ENCODE measurements at places on chromosomes 16 and 17.

GRCh38 chr17:32876417-32877163 lies at the start of gene MYO1D:
Gene MYO1D, minus strand, starts transcription at chr17:32877124. Its CDS starts 252 bp downstream, at chr17:32876872.
- peak; percentile 86 for DNase-seq

GRCh38 chr16:13436641-13437412 lies 483.1 kb upstream of the ERCC4 start:
- peak; percentile 64 for DNase-seq

- no peak for DNase-seq
Measured at GRCh38 chr16:27572711-27573110, 22.8 kb downstream of the KATNIP start.

DNA sequence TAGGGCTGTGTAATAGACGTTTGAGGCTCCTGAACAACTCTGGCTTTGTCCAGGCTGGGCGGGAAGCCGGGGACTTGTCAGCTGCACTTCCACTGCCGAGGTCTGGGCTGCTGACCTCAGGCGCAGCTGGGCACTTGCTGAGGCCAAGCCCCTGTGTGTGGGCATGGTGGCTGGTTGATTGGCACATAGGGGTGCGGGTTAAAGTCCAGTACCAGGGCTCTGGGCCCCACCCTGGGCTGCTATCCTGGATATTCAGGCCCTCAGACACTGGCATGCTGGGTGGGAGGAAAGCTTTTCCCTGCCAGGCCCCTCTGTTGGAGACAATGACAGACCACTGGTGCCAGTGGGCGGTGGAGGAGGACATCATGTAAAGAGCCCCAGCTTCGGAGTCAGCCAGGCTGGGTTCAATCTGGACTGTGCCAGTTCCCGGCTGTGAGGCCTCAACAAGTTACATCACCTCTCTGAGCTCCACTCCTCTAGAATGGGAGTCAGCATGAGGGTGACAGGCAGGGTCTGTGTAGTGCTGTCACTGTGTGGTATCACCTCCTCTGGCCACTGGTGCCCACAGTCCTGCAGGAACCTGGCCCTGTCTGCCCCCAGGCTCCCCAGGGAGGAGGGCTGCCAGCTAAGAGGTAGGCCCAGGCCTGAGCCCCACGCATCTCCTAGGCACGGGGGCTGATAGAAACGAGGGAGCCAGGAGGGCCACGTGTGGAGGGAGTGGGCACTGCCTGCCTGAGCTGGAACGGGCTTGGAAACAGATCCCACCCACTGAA lies 42.5 kb downstream of the PSME3IP1 start:
- DNase-seq = no peak

- no peak for DNase-seq
Measured at GRCh38 chr16:81784072-81784795, 5.1 kb downstream of the PLCG2 start.

GRCh38 chr17:75625813-75626486 lies 7.3 kb upstream of the SMIM5 start:
- DNase-seq = no peak

DNA sequence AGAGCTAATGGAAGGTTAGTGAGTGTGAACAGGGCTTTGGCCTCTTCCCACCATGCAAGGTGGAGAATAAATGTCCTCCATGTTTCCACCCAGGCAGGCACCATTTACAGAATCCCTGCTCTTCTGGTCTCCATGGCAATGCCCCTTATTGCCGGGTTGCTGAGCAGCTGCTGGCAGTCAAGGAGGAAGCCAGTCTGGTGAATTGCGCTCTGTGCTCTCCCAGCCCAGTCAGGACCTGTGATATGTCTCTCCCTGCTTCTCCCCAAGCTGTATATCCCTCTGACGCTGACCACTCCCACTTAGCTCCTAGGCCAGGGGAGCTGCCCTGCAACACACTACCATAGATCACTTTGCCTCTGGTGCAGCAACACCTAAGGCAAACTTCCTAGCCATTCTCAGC lies 402.1 kb upstream of the ERCC4 start:
- DNase-seq = no peak

DNA sequence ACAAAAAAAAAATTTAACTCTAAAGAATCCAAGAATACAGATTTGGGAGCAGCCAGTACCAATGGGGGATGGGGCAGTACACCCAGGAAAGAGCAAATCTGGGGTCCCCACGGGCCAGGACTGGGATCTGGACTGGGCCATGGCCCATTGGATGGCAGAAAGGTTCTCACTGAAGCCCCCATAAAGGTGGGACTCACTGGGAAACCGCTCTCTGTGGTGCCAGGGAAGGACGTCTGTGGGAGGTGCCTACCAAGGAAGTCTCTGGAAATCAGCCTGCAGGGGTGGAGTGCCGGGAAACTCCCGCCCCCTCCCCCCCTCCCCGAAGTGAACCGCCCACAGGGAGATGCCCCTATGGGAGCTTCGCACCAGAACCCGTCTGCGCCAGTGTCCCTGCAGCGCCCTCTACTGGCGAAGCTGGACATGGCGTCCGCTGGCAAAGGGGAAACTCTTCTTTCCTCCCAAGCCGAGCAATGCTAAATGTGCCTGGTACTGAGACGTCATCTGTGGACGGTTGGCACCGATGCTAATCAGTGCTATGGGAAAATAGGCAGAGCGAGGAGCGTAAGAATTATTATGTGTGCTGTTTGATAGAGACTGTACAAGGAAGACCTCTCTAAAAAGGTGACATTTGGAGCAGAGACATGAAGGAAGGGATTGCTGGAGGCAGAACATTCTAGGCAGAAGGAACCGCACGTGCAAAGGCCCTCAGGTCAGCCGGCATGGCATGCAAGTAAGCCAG lies 671.1 kb downstream of the WWOX start:
- no peak for DNase-seq

DNA sequence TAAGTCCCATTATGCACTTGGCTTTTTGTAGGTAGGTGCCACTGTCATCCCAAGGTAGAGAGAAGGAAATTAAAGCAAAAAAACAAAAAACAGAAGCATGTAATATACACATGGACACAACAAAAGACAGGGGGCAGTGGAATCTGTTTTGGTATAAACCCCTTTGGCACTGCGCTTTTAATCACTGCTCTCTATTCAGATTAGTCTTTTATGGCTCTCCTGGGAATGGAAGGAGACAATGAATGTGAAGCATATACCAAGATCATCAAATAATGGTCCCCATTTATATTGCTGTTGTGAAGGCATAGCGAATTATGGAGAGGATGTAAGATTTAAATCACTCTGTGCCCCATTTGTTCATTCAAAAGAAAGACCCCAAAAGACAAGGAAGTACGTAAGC lies 17.4 kb downstream of the CDH11 start:
- no peak for DNase-seq

DNA sequence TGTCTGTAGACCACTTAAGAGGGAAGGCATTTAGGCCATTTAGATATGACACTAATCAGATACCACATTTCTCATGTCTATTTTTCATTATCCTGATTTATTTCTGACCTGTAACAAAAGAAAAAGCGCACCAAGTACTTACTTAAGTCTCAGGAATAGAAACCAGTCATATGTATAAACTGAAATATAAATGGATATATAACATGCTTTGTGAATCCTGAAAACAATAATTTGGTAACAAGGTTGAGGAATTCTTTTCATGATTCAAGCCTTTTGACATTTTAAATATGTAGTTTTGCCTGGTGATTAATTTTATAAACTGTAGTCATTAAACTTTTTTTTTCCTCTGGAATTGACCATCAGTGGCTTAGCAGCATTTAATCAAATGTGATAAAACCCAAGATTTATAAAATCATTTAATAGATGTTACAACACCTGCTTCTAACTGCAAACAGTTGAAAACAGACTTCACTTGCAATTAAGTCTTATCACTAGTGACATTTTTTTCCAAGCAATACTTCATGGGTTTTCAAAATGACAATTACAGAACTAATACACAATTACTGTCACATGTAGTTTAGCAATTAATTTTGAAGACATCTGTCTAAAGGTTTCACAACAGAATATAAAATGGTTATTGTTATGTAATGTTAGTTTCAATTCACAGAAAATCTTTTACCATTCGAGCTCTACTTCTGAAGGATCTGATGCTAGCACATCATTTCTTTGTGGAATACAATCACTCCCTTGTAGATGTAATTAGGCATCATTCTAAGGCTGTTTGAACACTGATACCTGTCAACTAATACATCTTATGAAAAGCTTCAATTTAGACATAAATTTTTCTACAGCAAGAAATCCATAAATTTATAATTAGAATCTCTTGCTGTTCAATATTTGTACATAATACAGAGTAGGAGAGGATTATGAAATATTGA lies 110.3 kb downstream of the TOX3 start:
- no peak for DNase-seq

DNA sequence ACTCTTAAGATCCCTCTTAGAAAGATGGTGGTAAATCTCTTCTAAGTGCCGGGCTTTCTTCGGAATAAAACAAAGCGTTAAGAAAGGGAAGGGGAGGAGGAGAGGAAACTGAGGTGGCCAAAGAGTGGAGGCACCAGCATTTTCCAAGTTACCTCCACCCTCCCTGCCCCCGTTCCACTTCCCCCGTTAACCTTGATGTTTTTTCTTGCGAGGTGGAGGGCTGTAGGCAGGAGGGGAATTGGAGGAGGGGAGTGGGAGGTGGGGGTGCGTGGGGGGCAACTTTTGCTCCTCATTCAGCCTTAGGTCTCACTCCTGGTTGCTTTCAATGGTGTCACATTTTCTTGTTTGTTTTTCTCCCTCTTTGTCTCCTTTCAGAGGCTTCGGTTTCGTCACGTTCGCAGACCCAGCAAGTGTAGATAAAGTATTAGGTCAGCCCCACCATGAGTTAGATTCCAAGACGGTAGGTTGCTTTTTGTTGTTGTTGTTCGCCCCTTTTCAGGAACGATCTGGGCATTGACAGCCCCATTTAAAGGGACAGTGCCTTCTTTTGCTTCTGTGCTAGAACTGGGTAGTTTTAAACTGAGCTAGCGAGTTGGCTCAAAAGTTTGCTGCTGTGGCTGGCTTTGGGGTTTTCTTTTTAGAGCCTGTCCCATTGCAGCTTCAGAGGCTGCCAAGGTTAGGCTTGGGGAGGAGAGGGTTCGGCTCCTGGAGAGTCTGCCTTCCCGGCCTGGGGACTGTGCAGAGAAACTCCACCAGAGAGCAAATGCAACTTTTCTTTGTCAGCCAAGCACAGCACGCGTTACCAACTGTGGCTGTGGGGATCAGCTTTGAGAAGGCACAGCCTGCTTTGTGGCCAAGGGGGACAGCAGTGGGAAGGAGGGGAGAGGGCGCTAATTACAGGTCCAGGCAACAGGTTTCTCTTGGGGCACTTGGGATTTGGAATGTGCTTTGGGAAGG lies 1.9 kb downstream of the MSI2 start:
- DNase-seq = no peak

GRCh38 chr17:82528484-82529265 lies 9.1 kb downstream of the FOXK2 start:
- DNase-seq = peak; percentile 87

- DNase-seq = peak; percentile 64
Measured at GRCh38 chr17:82153745-82154375, 55.8 kb upstream of the FASN start.

DNA sequence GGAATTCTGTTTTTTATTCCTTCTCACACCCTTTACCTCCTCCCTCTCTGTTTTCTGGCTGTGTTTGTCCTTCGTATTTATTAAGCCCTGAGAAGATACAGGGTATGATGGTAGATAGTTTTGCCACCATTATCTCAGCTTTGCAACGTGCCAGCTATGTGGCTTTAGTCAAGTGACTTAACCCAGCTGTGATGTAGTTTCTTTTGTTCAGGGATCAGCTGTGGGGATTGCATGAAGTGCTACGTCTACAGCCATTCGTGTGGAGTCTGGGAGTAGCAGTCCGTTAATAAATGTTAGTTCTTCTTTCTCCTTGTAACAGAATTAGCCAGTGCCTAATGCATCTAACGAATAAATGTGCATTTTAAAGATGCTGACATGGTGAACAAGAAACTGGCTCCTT lies 128.4 kb downstream of the HAPSTR1 start:
- no peak for DNase-seq

- peak; percentile 17 for DNase-seq
Measured at GRCh38 chr17:38926293-38927070, 1.1 kb downstream of the LASP1NB start.

- no peak for DNase-seq
Measured at GRCh38 chr16:88968589-88969280, 8.3 kb downstream of the CBFA2T3 start.

DNA sequence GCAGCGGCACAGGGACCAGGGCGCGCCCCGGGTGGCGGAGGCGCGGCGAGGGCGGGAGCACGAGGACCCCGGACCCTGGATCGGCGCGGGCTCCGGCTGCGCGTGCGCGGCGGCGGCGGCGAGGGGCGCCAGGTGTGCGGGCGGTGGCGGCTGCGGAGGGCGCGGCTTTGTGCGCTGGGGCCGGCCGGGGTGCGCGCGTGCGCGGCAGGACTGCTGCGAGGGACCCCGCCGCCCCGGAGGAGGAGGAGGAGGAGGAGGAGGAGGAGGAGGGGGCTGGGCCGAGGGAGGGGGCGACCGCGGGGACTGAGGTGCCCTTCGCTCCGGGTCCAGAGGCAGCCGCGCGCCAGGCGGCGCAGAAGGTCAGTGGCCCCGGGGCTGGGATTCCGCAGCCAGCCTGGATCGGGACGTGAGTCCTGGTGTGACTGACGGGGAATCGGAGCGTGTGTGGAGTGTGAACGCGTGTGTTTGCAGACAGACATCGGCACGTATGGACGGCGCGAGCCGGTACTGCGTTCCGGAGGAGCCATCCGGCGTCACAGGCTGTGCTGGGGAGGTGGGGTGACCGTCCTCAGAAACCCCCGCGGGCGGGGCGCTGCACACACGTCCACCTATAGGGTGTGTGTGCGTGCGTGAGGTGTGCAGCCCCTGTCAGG lies 19.5 kb upstream of the RAP1GAP2 start:
- DNase-seq = no peak

GRCh38 chr17:64036198-64036922 lies 15.9 kb upstream of the ICAM2 start:
- DNase-seq = no peak

DNA sequence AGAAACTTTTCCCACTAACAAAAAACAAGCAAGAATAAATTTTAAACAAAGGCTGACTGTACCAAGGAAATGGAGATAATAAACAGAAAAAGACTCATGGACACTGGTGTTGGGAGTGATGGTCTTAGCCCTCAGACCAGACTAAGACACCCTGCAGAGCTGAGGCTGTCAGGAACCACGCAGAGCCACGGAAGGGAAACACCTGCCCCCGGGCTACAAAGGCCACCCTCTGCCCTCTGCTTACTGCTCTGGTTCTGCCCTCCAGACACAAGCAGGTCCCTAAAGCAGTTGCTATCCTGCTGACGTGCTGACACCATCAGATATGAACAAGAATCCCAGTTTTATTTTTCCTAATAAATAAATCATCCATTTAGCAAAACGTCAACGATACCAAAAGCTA lies 80.0 kb downstream of the ANKRD11 start:
- DNase-seq = no peak

- peak; percentile 8 for DNase-seq
Measured at GRCh38 chr16:84277244-84277823, 17.3 kb upstream of the WFDC1 start.

- DNase-seq = no peak
Measured at GRCh38 chr17:5707482-5707881, 123.2 kb upstream of the NLRP1 start.

DNA sequence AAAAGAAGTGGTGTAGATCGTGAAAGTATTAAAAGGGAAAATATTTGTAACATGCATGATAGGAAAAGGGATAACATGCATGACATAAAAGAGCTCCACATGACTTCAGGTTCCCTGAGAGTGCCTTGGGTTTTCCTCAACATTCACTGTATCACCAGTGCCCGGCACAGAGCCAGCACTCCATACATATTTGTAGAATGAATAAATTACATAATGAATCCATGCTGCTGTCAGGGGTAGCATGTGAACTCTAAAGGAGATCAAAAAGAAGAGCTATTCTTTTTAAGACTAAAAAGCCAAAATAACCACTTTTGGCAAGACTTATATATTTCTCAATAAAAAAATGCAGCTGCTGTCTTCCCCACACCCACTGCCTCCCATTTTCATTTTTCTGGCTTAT lies 2.7 kb upstream of the ZNF594 start:
- DNase-seq = no peak

Data from mammary epithelial cell (primary cell).